CD4-positive, alpha-beta T cell treated with Interleukin-4 for 1 hour (primary cell): ENCODE measurements at places on chromosomes 2 and 18.

- DNase-seq = no peak
Measured at GRCh38 chr2:9950521-9951271, 797 bp upstream of the GRHL1 start.

DNA sequence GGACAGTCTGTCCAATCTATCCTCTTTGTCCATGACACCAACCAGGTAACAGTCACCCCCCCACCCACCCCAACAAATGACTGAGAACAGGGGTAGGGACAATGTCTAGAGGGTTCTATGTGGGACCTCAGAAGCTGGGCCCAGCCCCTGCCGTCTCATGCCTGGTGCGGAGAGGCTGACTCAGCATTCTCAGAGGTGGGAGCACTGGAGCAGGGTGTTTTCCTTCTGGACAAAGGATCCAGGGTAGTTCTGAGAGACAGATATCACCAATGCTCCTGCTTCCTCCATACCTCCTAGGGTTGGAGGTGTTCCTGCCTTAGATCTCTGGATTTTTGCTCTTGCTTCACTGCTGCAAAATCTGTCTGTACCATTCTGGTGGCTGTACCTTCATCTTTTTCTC is 33.9 kb upstream of the SP100 start:
- DNase-seq = no peak

DNA sequence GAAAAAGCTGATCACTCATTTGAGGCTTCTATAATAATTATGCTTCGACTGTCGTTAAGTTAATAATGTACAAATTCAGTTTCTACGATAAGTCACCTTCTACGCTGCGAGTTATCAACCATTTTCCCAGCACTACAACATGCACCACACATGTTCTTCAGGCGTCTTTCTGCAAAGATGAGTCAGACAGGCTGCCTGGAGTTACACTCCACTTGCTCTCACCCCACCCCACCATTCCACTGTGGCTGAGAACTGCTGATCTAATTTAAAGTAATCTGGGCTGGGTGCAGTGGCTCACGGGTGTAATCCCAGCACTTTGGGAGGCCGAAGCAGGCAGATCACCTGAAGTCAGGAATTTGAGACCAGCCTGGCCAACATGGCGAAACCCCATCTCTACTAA is 218.6 kb downstream of the DYM start:
- no peak for DNase-seq

DNA sequence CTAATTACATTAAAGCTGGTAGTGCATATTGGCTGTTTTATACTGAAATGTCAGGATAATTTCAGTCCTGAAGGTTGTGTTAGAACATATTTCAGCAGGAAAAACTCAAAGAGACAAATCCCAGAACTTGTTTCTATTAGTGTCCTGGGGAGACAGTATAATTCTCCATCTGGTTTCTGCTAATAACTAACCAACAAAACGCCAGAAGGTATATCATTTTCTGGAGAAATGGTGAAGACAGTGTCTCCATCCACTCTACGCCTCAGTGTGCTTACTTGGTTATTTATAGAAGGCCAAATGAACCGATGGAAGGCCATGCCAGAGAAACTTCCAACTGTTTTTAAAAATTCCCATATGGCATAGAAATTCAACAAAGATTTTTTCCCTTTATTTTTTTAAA is 41.6 kb downstream of the GCA start:
- no peak for DNase-seq

DNA sequence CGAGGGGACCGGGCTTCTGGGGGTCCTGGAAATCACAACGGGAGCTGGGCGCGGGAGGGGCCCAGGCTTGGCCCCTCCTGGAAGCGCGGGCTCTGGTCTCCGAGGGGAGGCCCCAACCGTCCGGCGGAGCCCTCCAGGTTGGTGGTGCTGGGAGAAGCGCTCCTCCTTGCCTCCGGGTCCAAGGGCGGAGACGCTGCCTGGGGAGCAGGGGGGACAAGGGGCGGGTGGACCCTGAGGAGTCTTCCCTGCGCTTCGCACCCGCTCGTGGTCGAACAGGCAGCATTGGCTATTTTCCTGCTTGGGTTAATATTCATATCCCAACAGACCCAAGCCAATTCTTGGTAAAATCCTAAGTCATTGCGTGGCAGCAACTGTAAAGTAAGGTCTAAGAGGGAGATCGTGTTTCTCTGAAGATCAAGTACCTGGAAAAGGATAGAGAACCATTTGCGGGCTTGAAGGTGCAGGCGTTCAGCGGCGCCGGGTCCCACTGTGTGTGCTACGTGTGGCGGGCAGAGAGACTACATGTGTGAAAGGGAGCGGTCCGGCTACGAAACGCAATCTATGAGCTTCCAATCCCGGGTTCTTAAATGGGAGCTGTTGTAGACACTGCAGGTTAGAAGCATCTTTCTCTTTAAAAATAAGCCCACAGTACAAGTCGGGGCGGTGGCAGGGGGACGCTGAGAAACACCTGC is 805 bp downstream of the CIDEA start:
- DNase-seq = no peak

GRCh38 chr18:77486985-77487384 is 237.3 kb downstream of the GALR1 start:
- no peak for DNase-seq

DNA sequence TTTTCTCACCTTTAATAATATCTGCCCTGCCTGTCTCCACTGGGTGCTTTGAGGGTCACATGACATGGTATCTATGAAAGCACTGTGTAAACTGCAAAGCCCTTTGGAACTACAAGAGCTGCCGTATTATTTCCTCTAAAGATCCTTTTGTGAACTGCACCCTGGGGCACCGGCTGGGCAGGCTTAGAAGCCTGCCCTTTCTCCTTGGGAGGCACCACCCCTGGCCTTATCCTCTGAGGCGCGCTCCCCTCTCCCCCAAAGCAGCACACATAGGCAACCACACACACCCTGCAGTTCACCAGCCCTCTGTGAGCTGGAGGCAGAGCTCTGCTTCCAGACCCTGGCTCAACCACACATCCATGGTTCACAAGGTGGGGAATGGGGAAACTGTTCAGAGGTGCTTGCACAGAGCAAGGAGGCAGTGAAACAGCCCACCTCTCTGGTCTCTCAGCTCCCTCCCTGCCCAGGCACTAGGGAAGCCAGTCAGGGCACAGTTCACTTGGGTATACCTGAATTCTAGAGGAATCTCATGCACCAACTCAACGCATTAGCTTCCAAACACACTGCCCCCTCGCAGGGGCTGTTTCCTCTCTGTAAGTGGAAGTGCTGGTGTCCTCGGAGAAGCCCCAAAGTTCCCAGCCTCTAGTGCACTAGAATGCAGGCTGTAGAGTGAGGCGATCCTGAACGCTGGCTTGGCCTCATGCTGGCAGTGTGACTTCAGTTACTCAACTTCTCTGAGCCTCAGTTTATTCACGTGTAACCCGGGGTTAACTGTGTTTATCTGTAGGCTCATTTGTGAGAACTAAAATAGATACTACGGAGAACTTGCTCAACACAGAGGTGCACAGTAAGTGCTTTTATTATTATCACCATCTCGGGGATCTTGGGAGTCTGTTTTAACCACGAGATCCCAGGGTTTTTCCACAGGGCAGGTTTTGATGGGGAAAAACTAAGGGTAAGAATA is 11.0 kb downstream of the SIGLEC15 start:
- no peak for DNase-seq
